ENCODE measurements at places on chromosomes 5 and 9. TPM values are rescaled to one million over a fixed set of nuclear protein-coding genes. Genes with fewer than 3 reads are reported as not detected.

- H3K4me3 ChIP-seq: no peak overlapping the region
- no peaks in the 10 kb centered on the region for H3K27me3 ChIP-seq
- no peaks in the 10 kb centered on the region for H3K4me1 ChIP-seq
- H3K27ac ChIP-seq: no peak overlapping the region
- no peaks in the 10 kb centered on the region for H3K36me3 ChIP-seq
Observed at GRCh38 chr9:103617046-103617445, 477.1 kb upstream of the SMC2 start.

DNA sequence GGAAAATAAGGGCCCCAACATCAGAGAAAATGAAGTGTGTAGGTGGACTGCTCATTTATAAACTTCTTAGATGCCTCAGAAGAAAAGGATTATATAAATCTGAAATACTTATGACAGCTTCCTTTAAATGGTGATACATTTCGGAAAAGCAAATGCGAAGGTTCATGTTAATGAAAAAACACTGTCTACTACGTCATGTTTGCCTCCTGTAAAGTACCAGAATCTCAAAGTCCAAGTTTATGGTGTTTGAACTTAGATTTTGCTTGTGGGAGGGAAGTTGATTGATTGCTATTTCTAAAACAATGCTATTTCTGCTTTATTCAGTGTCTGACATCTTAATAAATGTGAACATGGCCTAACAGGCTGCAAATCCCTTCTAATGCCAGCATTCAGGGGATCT lies 514.6 kb downstream of the ZNF608 start:
- no peaks in the 10 kb centered on the region for H3K27me3 ChIP-seq
- no peak for DNase-seq
- H3K27ac ChIP-seq: peak overlapping the region; percentile 62
- no peaks in the 10 kb centered on the region for H3K36me3 ChIP-seq
- peaks cover 5% of the 10 kb centered on the region for H3K4me1 ChIP-seq

Gene MAMDC2
- 1.7 TPM for total RNA-seq

DNA sequence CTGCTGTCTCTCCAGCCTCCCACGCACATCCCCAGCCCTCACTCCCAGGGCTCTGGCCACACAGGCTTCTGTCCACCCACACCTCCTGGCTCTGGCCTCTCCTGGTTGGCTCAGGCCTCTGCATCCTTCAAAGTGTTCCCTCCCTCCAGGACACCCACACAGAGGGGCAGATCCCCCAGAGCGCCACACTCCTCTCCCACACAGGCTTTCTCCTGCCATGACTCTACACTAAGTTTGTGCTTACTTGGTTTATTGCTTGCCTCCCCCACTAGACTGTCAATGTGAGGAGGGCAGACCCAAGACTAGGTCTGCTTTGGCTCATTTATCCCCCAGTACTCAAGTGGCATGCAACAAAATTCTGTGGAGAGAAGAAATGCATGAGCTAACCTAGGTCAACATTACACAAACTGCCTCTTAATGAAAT lies 67.0 kb upstream of the SPOCK1 start:
- no peaks in the 10 kb centered on the region for H3K36me3 ChIP-seq
- H3K27me3 ChIP-seq: peaks cover 7% of the 10 kb centered on the region
- H3K4me1 ChIP-seq: no peaks in the 10 kb centered on the region
- H3K27ac ChIP-seq: no peak overlapping the region

Gene EIF4EBP3
- total RNA-seq: 2.7 TPM

- peak overlapping the region; percentile 93 for H3K27ac ChIP-seq
- no peaks in the 10 kb centered on the region for H3K27me3 ChIP-seq
- peaks cover 58% of the 10 kb centered on the region for H3K4me1 ChIP-seq
Observed at GRCh38 chr5:139698490-139699146, 50.5 kb downstream of the CXXC5 start.

Gene SPAG8
- total RNA-seq: 1.4 TPM

DNA sequence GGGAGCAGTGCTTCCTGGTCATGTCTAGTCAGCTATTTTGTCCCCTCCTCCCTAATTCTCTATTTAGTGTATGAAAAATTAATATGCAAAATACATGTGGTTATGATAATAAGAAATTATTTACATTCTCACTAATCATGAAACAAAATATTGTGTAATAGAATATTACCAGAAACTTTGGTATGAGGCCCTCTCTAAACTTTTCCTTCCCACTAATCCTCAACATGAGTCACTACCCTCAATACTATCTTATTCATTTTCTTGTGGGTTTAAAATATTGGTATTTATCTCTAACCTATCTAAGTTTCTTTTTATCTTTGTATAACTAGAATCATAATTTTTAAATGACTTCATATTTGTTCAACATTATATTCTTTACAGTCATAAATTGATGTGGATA lies 545.9 kb upstream of the PTPRD start:
- H3K27me3 ChIP-seq: no peaks in the 10 kb centered on the region
- H3K4me1 ChIP-seq: no peaks in the 10 kb centered on the region
- no peak for DNase-seq
- H3K4me3 ChIP-seq: no peak overlapping the region

GRCh38 chr9:91164724-91165520 lies 196.8 kb downstream of the AUH start:
- no peak overlapping the region for H3K4me3 ChIP-seq
- peak; percentile 93 for DNase-seq
- H3K27me3 ChIP-seq: no peaks in the 10 kb centered on the region
- peak overlapping the region; percentile 93 for H3K27ac ChIP-seq

Gene FSTL4
- 0.60 TPM for total RNA-seq

- H3K4me1 ChIP-seq: peaks cover 3% of the 10 kb centered on the region
- no peaks in the 10 kb centered on the region for H3K27me3 ChIP-seq
- no peaks in the 10 kb centered on the region for H3K36me3 ChIP-seq
- H3K27ac ChIP-seq: no peak overlapping the region
- DNase-seq: no peak
- no peak overlapping the region for H3K4me3 ChIP-seq
Observed at GRCh38 chr9:93053781-93054331, 4.6 kb upstream of the SUSD3 start.

All from hepatocyte (in vitro differentiated cells).